ELR (cell line): ENCODE measurements at places on chromosomes 2 and 18.
A peak's percentile ranks its signal among the peaks of the same experiment; 100 is the strongest.

DNA sequence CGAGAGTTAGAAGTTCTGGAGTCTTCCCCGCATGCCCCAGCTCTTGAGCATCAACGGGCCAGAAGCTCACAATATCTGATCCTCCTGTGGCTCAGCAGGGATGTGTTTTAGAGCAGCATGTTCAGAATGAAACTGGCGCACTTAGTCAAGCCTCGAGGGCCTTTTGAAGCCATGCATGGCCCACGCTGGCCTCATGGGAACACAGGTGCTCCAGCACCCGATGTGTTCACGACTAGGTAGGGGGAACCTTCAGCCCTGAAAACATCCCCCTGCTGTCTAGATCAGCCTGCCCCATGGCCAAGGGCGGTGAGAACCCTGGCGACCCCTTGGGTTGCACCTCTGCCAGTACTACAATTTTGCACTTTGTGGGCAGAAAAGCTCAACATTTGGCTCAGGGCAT lies 32.8 kb downstream of the MSH6 start:
- DNase-seq, result no peak

GRCh38 chr2:26284132-26284531 lies 39.4 kb downstream of the HADHB start:
- peak; percentile 79 for DNase-seq

- DNase-seq, result peak; percentile 49
Observed at GRCh38 chr2:110853516-110853915, 121.1 kb downstream of the ACOXL start.

DNA sequence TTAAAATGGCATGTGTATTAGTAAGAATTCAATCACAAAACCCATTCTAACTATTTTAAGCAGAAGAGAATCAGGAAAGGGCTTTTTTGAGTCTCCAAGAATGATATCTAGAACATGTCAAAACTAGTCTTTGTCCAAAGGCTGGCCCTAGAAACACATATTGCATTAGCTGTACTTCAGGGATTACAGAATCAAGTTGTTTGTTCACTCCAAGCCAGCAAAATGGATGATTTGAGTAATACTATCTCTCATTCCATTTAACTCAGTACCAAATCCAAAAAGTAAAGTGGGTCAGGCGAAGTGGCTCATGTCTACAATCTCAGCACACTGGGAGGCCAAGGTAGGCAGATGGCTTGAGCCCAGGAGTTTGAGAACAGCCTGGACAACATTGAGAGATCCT lies 41.3 kb downstream of the ATF2 start:
- no peak for DNase-seq

DNA sequence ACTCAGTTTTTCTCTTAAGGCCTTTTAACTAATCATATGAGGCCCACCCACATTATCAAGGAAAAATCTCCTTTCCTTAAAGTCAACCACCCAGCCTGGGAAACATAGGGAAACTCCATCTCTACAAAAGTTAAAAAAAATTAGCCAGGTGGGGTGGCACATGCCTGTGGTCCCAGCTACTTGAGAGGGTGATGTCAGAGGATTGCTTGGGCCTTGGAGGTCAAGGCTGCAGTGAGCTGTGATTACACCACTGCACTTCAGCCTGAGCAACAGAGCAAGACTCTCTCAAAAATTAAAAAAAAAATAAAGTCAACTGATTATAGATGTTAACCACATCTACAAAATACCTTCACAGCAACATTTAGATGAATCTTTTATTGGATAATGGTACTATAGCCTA lies 5.8 kb downstream of the DPYSL5 start:
- no peak for DNase-seq

DNA sequence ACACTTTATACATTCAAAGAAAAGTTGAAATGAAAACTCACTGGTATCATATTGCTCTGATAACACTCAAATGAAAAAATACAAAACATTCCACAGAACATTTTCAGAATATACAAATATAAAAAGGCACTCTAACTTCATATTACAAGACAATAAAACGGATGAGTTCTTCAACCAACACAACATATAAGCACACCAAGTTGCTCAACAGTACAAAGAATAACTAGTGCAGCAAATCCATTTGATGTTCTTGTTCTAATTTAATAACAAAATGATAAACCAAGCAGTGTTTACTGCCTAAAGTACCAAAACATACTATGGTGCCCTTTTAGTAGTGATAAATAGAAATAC lies 60.8 kb upstream of the PGAP1 start:
- DNase-seq, result peak; percentile 10

DNA sequence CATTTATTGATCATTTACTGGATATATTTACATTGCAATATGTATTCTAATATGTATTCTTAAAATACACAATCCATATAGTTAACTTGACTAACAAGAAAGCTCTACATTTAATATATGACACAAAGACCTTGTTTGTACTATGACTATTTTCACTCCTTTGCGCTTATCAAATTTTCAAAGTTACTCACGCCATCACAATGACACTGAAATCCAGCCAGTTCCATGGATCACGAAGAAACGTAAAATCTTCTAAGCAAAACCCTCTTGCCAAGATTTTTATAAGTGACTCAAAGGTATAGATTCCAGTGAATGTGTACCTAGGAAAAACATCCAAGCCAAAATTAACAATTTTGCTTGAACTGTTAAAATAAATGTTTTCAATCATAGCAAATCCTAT lies 39.6 kb downstream of the SCN3A start:
- DNase-seq, result no peak

DNA sequence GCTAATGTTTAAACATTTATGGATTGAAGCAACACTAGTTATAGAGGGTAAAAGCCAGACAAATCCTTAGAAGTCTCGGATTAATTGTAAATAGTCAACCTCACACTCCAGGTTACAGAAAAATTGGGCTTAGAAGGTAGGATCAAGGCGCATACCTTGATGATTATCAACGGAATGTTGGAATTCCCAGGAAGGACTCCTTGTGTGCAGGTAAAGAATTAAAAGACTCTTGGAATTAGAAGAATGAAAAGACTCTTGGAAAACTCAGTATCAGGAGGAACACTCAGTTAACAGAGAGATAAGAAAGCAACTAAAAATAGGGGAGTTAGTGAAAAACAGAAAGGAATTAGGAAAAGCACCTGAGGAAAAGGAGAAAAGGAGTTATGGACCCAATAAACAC lies 29.3 kb upstream of the EPHA4 start:
- no peak for DNase-seq

DNA sequence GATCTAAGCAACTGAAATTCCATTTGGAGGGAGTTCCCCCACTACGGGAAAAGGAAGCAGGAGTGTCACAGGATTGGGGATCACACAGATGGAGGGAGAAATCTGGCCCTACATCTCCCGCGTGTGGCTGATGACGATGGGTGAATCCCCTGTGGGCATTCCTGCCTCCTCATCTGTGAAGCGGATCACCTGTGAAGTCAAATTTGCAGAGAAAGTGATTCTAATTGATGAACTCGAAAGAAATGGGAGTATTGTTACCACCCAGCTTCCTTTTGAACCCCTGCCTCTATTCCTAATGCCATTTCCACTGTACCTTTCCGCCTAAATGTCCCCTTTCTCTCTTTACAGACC lies 92.0 kb downstream of the CMPK2 start:
- no peak for DNase-seq

DNA sequence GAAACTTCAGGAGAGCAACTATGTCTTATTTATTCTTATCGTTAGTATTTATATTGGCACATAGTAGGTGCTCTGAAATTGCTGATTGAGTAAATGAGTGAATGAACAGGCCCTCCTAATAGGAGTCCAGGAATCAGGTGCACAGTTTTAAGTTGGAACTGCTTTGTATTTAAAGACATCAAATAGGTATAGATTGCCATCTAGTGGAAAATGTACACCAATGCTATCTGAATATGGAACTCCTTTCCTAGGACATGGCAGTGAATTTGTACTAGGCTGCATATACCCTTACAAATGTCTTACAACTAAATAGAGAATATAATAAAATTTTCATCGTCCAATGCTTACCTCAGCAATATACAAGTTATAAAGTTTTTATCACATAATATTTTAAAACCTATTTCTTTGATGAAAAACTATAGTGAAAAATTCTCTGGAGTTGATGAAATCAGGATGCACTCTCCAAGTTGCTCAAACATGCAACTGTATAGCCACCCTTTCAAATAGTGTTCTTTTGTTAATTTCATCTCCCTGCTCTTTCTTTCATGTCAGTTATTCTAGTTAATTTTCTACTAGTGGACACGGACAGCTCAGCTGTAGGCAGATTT lies 318.9 kb upstream of the SYT4 start:
- DNase-seq, result peak; percentile 43

DNA sequence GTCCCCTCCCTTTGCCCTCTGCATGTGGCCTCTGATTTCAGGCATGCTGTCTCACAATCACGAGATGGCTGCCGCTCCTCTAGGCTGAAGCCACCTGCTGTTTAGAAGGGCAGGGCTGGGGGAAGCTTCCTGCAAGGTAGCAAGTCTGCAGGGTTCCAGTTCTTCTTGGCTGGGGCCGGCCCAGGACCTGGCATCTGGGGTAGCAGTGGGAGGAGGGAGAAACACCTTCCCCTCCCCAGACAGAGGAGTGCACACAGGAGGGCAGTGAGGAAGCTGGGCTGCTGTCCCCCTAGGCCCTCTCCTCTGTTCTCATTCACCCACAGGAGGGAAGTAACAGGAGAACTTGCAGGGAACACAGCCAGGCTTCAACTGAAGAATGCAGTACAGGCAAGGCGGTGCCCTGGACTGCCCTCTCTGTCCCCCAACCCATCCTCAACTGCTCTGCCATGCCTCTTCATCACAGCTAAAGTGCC lies 345.9 kb upstream of the HS6ST1 start:
- DNase-seq, result no peak

- DNase-seq, result no peak
Observed at GRCh38 chr18:65751155-65752085, 608 bp downstream of the CDH7 start.

GRCh38 chr18:46160050-46160798 lies 56.0 kb downstream of the HAUS1 start:
- peak; percentile 35 for DNase-seq

DNA sequence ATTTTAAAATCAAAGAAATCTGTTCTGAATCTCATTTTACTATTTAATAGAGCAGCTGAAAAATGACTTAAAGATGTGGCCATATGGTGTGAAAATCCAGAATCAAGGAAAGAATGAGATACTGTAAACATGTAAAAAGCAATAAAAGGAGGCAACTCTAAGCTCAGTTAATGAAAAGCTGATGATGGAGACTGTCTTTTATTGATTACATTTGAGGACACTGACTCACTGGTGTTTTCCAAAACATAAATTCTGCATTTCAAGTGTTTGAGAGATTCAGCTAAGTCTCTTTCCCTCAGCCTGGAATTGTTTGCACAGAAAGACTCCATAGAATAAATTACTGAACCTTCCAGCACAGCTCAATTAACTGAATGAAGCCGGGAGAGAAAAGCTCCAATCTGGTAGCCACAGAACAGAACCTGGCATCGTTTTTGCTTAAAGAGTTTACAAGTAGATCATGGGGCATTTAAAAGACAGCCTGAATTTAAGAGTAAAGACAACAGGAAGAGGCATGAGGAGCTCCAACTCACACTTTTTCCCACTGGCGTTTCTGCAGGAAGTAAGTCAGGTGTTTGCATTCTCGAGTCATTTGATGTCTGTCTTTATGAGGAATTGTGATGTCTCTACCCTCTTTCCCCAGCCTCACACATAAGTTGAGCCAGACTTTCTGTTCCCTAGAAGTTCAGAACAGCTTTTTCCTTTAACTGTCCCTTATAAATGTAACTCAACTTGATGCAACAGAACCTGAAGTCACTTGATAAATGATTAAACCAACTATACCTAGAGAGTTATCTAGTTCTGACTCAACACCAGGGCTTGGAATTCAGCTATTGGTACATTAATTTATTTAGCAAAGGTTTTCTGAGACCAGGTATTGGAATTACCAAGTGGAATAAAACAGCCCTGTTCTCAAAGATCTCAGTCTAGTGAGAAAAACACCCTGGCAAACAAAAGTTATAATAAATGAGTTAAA lies 53.3 kb downstream of the FTCDNL1 start:
- no peak for DNase-seq

DNA sequence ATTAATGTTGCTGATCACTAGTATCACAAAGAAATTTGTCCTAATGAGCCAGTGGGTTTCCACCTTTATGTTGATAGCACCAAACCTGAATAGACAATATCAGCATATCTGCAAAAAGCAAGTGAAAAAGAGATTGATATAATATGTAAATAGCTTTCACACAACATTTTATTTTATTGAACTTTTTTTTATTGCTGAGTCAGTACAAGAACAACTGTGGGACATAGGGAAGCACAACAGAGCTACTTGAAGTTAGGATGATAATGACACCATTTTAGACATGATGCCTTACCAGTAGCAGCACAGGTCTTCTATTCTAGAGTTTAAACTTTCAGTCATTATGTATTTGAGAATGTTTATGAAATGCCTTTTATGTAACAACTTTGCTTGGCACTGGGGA lies 554.1 kb upstream of the SETBP1 start:
- no peak for DNase-seq

DNA sequence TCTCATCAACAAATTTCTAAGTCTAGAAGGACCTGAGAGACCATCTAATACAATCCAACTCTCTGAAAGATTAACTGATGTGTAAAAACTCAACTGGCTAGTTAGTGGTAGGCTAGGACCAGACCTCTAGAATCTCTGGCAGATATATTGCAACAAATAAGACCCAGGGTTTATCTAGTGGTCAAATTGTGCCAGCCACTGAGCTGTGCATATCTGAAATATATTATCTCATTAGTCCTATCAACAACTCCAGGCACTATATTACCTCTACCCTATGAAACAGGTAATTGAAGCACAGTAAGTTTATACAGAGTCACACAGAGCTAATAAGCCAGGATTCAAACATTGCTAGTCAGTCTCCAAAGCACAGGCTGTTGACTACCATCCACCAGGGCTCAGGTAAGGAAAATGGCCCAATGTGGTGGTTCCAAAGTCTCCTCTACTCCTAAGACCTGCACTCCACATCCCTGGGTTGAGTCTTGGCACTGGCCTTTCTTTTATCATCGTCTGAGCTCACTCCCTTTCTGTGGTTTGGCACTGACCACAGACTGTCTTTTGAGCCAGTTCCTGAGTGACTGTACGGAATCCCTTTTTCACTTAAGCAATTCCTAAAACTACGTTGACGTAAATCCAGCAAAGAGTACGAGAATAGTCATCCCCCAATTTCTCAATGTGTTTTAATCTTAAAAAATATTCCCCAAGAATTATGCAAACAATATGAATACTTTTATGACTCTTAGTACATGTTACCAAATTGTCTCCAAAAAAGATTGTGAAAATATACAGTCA lies 11.9 kb upstream of the PID1 start:
- DNase-seq, result peak; percentile 94

GRCh38 chr2:29401994-29402393 lies 286.8 kb downstream of the CLIP4 start:
- no peak for DNase-seq

GRCh38 chr2:80078290-80079036 lies 226.1 kb downstream of the LRRTM1 start:
- no peak for DNase-seq

GRCh38 chr2:96963316-96963715 lies 23.1 kb downstream of the FAM178B start:
- DNase-seq, result no peak

DNA sequence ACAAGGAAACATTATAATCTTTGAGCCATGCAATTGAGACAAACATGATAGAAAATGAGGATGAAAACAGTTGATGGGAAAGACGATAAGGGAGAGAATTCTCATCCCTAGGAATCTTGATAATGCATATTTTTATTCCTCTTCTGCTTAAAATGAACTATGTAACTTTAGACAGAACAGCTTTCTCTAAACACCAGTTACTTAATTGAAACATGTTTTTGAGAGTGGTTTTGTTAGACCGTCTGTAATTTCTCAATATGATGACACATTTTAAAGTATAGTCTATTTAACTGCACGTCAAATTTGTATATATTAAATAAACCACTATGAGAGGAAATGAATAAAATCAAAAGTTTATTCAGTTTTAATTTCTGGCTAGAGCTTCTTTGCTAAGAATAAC lies 1453.9 kb upstream of the NXPH2 start:
- DNase-seq, result peak; percentile 17
